ENCODE measurements at places on chromosomes 4 and X.
A peak's percentile ranks its signal among the peaks of the same experiment; 100 is the strongest.

DNA sequence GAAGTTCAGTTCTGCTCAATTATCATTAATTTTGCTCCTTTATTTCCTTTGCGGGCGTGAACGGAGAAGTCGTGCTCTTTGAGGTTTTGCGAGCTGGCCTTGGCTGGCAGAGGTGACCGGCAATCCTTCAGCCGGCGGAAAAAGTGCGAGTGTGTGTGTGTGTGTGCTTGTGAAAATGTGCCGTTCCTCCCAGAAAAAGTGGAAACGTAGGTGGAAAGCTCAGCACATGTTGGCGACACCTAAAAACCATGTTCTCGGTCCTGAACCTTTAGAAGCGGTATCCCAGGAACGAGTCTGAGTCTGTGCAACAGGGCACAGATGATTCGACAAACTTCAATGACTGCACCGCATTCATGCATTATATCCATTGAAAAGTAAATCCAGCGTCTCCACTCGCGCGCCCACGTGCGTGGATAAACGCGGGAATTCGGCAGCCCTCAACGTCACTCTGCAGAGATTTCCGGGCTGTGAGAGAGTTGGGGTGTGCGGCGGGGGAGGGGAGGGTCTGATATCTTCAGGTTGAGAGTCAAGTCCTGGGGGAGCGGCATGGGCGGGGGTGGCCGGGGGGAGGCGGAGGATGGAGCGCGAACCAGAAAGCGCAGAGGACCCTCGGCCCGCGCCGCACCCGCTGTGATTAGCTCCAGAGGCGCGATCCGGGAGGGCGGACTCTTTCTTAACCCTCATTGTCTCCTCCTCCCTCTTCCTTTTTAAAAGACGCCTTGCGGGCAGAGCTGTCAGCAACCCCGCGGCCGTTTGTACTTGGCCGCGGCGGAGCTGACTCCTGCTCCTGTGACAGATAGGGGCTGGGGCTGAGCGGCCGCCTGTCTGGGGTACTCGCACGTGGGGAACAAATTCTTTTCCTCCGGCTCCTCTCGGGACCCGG is at the start of gene SHISA3:
Gene SHISA3, plus strand, starts transcription at position 737 of the 883 bp plus-strand sequence. CDS start 569 bp downstream, outside the sequence.
- DNase-seq = peak; percentile 25

DNA sequence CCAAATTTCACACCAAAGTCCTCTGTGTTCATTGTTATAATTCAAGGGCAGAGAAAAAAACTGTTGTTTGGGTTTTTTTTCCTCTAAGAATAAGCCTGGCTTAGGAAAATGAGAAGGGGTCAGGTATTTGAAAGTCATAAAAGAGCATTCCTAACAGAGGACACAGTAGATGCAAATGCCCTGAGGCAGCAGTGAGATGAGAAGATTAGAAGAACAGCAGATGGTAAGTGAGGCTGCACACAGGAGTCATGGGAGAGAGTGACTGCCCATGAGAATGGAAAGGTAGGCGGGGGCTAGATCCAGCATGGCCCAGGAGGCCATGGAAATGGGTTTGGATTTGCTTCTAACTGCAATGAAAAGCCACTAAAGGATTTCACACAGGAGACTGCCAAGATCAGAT is 107.5 kb upstream of the RBPJ start:
- DNase-seq = no peak

- no peak for DNase-seq
Observed at GRCh38 chr4:118322831-118323502, 29.8 kb downstream of the PRSS12 start.

GRCh38 chr4:134544303-134544770 is 342.7 kb upstream of the PABPC4L start:
- no peak for DNase-seq

- DNase-seq = no peak
Observed at GRCh38 chr4:111807576-111807975, 337.7 kb upstream of the FAM241A start.

DNA sequence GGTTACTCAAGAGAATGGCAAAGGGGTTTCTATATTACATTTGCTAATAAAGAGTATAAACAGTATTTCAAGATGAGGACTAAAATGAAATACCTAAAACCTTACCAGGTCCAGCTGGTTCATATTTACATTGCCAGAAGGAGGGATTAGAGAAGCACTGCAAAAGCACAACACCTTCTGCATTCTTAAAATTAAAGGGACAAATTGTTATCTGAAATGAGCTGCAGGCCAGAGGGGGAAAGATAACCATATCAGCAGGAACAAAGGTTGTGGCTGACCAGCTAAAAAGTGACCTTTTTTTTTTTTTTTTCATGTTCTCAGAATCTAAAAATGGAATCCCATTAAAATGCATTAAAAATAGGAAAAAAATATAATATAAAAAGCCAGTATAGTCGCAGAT is 39.7 kb downstream of the AFF2 start:
- DNase-seq = no peak

DNA sequence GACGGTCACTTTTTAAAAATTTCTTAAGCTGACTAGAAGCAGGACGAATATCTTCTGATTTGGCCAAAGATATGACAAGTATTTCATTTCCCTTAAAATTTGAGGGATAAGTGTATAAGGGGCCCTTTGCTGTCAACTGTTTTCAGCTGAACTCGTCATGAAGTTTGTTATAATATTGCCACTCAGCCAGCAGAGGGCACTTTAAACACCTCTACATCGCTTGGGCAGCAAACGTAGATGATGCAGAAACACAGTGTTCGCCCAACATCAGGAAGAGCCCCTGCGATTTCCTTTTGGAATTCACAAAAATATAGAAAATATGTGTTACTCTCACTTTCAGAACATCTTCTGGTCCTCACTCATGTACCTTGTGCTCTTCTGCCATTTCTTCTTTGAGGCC is 435.7 kb upstream of the FMR1 start:
- DNase-seq = no peak

- no peak for DNase-seq
Observed at GRCh38 chr4:149723065-149723464, 92.6 kb downstream of the IQCM start.

GRCh38 chr4:150250998-150251651 is 172.9 kb downstream of the DCLK2 start:
- peak; percentile 60 for DNase-seq

DNA sequence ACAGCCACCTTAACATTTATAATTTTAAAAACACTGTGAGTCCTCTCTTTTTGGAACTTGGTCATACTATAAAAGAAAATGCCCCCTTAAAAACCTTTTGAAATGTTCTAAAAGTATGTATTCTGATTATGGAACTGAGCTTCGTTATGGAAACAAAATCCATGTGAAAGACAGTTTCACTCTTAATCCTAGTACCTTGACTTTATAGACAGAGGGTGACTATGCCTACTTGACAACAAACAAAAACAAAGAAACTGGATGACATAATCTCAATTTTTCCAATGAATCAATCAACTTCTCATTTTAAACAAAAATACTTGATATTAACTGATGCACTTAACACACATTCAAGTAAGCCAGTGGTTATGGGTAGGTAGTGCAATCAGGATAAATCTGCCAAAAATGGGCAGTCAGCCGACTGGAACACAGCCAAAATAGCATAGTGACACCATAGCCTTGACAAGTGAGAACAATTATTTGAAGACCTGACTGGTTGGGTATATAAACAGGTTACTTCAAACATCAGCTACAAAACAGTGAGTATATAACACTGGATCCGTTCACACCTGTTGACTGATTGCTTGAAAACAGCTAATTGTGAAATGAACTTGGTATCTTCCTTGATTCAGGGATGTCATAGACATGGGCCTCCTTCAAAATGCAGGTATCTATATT is 265.5 kb downstream of the PPP3CA start:
- no peak for DNase-seq

DNA sequence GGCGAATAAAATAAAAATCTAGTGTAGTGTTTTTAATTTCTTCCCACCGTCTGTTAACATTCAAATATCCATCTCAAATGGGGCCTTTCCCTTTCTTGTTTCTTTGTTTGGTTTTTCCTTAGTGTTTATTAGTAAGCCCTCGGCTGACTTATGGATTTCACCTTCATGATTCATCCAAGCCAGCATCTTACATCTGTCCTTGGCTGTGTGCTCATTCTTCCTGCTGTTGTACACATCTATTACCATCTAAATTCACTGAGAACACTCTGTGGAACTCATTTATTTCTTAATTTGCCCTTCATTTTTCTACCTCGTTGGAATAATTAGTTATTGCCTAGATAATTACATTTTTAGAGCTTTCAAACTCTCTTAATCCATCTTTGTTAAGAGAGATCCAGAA is 84.9 kb downstream of the SPCS3 start:
- no peak for DNase-seq

DNA sequence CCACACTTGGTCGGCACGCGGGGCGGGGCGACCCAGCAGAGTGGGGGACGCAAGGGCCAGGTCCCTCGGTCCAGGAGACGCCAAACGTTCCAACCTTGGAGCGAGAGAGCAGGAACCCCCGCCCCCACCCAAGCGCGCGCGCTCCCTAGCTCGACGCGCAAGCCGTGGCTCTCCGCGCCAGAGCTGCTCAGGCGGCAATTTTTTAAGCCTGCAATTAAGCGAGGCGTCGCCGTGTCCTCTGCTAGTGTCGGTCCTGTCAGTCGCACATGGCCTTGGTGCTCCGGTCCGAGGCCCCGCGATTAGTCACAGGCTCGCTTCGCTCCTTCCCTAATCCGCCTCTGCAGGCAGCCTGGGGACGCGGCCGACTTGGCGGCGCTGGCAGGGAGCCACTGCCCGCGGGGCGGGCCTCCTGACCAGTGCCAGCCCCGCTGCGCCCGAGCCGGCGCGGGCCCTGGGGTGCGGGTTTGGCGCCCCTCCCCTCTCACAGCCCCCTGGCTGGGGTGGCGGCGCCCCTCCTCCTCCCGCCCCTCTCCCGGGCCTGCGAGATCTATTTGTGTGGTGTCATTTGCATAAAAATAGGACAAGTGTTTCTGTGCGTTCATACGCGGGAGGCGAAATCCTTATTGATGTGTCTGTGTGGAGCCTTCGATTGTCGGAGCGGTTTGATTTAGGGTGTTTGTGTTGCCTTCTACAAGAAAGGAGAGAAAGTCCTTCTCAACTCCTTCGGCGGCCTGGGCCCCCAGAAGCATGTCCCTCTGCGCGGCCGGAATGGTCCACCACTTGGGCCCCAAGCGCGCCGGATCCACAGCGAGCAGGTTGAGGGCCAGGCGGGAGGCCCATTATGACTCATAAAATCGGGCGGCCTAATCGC is 9.8 kb upstream of the BCOR start:
- no peak for DNase-seq

- no peak for DNase-seq
Observed at GRCh38 chrX:111265486-111265885, 4.8 kb downstream of the CAPN6 start.

DNA sequence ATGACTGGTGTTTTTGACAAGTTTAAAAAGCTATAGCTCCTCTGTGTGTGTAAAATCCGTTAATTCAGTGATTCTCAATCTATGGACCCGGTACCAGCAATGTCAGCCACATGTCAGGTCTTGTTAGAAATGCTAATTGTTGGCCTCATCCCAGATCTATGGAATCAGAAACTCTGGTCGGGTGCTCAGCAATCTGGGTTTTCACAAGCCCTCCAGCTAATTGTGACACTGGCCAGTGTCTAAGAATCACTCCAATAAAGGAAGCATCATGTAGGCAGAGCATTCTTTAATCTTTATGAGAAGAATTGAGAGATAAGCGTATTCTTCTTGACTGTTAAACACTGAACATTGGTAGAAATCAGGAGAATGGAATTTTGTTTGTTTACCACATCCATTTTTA is 1498.2 kb upstream of the TENM3 start:
- no peak for DNase-seq

- DNase-seq = no peak
Observed at GRCh38 chr4:150495550-150495949, 86.4 kb upstream of the MAB21L2 start.

- no peak for DNase-seq
Observed at GRCh38 chr4:166546009-166546408, 673.0 kb downstream of the TLL1 start.

DNA sequence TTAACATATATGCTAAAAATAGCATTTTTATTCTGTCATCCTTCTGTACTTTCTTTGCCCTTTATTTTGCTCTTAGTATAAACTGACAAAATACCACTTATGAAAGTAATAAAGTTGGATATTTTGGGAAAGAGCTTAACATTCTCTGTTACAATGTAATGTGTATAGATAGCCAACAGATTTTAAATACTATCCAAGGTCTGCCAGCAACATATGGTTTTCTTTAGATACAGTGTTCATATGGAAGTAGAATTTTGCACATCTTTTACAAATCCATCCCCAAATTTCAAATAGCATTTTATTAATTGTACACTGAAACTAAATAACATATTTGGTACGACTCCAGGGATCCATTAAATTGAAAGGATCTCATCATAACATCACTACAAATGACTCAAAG is 268.6 kb upstream of the PCDH18 start:
- no peak for DNase-seq

GRCh38 chr4:105510245-105510644 is 36.4 kb upstream of the PPA2 start:
- DNase-seq = no peak

DNA sequence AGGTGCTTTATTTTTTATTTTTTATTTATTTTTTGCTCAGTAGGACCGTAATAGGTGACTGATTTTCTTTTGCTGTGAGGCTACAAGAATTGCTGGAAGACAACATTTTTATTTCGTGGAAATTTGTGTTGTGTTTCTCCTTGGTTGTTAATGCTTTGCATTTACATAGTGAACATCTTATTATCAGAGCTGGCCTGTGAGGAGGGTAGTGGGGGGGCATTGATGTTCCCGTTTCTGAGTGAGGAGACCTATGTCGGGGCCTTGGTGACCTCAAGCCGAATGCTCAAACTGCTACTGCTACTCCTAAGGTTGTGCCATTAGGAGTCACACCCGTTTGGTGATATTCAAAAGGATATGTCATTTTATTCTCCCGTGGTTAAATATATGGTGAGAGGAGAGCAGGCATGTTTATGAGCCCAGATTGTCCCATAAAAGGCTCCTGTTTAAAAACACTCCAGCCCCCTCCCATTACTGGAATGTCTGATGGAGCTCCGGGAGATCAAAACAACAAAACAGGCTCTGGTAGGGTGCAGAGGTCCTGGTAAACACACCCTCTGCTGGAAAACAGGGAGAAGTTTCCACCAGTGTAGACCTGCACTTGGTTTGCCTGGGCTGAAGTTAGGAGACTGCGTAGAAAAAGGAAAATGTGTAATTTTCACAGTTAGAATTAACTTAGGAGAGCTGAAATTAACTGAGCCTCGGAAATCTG is 5.6 kb downstream of the PDGFRA start:
- DNase-seq = no peak

DNA sequence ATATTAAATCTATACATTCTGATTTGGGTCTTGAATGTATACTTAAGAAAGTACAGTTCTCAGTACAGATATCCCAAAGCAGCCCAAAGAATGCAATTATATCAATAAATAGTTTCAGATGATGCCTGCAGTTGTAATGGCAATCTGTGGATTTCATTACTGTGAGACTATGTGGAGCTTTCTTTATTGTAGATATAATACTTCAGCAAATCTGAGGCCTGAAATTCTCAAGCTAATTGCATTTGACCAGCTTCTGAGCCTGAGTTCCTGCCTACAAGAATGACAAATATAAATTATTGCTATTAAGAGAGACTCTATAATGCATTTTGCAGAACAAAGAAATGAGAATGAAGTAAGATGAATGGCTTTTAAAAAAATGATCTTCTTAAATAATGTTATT is 320.3 kb downstream of the DKK2 start:
- no peak for DNase-seq

- DNase-seq = no peak
Observed at GRCh38 chrX:86078650-86079049, 31.3 kb upstream of the CHM start.

GRCh38 chr4:89486042-89486441 is 178.4 kb upstream of the GPRIN3 start:
- no peak for DNase-seq

GRCh38 chr4:6546681-6547447 is 28.1 kb upstream of the MAN2B2 start:
- peak; percentile 50 for DNase-seq

Data from GM12891 (cell line).